Activated CD8-positive, alpha-beta memory T cell treated with anti-CD3 and anti-CD28 coated beads for 1 hour (primary cell): ENCODE measurements at places on chromosomes 11 and 22.

- DNase-seq, result no peak
These were observed 60.9 kb upstream of the PAX6 start for GRCh38 chr11:31872076-31872443.

DNA sequence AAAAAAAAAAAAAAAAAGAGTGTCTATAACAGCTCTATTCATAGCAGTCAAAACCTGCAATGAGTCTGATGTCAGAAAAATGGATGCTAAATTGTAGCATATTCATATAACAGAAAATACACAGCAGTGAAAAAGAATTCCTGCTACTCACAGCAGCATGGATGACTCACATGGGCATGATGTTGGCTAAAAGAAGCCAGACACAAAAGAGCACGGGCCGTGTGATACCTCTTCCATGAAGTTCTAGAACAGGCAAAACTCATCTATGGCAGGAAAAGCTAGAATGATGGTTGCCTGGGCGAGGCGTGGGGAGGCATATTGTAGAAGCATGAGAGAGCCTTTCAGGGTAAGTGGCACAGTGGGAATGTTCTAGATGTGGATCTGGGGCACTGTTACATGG lies 18.9 kb downstream of the PLAAT3 start:
- no peak for DNase-seq

- DNase-seq, result no peak
These were observed 867.6 kb downstream of the TBC1D22A start for GRCh38 chr22:47629791-47630655.

DNA sequence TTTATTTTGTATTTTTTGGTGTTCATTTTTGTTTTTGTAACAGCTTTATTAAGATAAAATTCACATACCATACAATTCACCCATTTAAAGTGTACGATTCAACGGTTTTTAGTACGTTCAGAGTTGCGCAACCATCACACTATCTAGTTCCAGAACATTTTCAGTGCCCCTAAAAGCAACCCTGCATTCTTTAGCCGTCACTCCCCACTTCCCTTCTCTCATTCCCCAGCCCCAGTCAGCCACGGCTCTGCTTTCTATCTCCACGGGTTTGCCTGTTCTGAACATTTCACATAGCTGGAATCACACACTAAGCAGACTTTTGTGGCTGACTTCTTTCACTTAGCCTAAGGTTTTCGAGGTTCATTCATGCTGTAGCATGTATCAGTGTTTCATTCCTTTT lies 9.6 kb upstream of the KCNQ1OT1 start:
- DNase-seq, result no peak

DNA sequence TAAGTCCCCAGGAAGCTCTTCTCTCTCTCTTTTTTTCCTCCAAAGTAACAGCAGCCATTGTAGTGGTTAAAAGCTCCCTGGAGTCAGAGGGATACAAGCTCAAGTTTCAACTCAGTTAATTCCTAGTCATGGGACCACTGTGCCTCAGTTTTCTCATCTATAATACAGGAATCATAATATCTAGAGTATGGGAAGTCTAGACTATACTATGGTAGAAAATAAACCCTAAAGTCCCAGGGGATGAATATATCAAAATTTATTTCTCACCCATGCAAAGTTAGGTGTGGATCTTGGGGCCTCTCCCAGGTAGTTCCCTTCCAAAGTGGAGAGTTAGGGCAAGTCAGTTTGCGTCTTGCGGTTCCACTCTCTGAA lies 33.7 kb downstream of the C11orf58 start:
- no peak for DNase-seq

GRCh38 chr11:40491341-40491740 lies 968.1 kb downstream of the LRRC4C start:
- no peak for DNase-seq

DNA sequence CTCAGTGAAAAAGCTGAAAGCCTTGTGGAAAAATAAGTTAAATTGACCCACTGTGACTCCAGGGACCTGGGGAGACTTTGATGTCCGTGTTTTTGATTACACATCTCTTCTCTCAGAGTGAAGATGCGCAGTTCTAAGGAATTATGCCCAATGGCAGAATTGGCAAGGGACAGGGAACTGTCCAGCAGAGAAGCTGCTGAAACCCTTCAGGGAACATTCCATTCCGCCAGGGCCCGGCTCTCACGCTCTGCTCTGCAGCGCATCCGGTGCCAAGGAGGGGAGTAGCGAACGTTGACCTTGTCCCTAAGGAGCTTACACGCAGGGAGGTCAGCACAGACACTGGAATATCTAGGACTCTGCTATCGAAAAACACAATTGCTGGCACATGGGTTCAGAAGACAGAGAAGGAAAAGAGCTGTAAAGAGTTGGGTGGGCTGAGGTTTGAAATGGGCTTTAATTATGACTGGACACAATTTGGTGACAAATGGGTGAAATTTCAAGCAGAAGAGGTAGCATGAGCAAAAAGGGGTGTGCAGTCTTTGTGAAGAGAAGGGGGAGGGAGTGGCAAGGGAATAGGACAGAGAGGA lies 64.5 kb upstream of the B3GAT1 start:
- no peak for DNase-seq

- DNase-seq, result peak; percentile 13
These were observed 56.1 kb downstream of the AMBRA1 start for GRCh38 chr11:46537537-46538295.

DNA sequence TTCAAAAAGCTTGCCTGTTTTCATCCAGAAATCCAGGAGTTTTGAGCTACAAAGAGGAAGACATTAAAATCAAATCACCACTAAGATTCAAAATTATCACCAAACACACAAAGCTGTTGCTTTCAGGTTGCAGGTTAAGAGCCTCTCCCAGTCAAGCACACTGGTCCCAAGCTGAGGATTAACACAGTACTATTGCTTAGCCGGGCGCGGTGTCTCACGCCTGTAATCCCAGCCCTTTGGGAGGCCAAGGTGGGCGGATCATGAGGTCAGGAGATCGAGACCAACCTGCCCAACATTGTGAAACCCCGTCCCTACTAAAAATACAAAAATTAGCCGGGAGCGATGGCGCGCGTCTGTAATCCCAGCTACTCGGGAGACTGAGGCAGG lies 1165.1 kb downstream of the LRRC4C start:
- DNase-seq, result no peak

DNA sequence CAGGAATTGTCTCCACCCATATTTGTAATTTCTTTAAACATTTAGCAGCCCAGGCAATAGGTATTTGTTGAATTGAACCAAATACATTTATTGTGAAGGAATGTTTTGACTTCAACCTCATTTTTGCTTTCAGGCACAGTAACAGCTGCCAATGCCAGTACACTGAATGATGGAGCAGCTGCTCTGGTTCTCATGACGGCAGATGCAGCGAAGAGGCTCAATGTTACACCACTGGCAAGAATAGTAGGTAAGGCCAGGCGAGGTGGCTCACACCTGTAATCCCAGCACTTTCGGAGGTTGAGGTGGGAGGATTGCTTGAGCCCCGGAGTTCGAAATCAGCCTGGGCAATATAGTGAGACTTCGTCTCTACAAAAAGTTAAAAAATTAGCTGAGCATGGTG lies 20.9 kb downstream of the ACAT1 start:
- no peak for DNase-seq

GRCh38 chr11:78030429-78031325 lies 7.6 kb upstream of the KCTD14 start:
- DNase-seq, result no peak

GRCh38 chr22:24947881-24948280 lies 1.4 kb upstream of the LHFPL7 start:
- no peak for DNase-seq

- no peak for DNase-seq
These were observed 14.0 kb downstream of the RPS6KA4 start for GRCh38 chr11:64372802-64373597.

GRCh38 chr11:931385-931784 lies 5.7 kb downstream of the AP2A2 start:
- DNase-seq, result no peak

DNA sequence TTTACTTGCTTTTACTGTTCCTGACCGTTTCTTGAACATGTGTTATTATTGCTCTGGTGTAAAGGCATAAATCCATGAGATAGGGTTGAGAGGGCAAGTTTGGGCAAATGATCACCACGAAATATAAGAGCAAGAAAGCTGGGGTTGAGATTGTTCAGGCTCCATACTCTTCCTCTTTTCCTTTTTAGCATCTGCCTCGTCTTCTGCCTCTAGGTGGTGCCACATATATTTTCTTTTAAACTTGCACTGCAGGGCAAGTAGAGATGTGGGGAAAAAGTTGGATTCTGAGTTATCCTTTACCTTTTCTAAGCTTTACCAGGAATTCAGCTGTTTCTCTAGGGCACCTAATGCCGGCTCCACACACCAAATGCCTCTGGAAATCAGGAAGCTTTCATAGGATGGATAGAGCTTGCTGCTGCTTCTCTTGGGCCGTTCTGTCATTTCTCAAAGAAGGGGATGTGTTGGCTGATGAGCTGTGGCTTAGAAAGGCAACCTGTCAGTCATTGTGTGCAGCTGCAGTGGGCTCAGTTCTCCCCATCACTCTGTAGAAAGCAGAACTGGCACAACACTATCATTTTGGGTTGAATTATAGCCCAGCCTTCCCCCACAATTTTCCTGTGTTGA lies 98.2 kb downstream of the LDLRAD3 start:
- no peak for DNase-seq

DNA sequence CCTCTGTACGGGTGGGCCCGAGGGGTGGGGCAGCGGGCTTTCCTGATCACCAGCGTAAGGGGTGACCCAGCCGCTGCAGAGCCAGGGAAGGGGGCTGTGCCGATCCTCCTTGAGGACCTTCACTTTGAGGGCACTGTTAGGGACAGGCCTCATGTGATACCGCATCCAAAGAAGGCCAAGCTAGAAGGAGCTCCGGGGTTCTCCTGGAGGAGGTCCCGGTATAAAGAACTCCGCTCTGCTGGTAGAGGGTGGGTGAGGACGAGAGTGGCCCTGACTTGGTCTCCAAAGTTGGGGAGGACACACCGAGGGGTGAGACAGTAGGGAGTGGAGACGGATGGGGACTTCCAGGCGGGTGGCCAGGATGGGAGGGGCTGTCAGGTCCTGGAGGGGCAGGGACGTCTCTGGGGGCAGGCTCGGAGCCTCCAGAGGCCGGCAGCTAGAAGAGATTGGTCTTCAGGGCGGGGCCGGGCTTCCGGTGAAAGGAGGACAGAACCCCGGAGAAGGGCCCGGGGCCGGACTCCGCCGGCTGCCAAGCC lies 4.6 kb downstream of the PHOX2A start:
- no peak for DNase-seq

DNA sequence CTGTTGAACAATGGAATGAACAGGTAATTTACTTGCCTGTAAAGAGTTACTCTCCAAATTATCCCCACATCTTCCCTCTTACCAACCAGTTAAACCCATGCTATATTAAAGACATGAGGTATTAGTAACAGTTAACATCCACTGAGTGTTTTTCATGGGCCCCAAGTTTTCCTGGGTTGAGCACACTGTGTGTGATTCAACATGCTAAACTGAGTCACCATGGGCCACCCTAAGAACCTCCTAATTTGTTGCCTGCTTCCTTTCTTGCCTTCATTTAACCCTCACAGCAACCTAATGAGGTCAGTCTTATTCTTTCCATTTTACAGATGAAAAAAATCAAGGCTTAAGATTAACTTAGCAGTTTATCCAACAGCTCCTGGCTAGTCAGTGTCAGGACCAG lies 51.0 kb downstream of the GALNT18 start:
- no peak for DNase-seq

DNA sequence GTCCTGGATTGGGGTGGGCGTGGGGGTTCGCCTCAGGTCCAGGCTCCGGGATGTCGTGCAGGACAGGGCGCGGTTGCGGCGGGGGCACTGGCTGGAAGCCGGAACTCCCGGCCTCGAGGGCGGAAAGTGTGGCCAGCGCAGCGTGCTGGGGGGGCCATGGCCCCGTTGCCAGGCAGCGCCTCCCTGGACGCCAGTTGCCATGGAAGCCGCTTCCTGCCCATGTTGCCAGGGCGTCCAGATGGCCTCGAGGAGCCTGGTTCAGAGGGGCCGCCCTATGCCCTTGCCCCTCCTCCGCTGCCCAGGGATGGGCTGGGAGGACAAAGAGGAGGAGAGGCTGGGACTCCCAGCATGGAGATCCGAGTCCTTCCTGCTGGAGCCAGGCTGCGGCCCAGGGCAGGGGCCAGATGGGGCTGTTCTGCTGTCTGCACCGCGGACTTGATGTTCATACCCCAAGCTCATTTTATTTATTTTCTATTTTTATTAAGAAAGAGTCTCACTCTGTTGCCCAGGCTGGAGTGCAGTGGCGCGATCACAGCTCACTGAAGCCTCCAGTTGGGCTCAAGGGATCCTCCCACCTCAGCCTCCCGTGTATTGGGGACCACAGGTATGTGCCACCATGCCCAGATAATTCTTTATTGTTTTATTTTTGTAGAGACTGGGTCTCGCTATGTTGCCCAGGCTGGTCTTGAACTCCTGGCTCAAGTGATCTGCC lies 4.6 kb upstream of the CCDC188 start:
- no peak for DNase-seq

- no peak for DNase-seq
These were observed 62.5 kb upstream of the PPARA start for GRCh38 chr22:46087816-46088277.

GRCh38 chr22:42177891-42178336 lies 47.3 kb upstream of the CYP2D6 start:
- DNase-seq, result no peak

GRCh38 chr22:19643448-19644313 lies 70.6 kb upstream of the SEPTIN5 start:
- no peak for DNase-seq

- DNase-seq, result no peak
These were observed 36.7 kb upstream of the VSTM5 start for GRCh38 chr11:93887111-93887510.

DNA sequence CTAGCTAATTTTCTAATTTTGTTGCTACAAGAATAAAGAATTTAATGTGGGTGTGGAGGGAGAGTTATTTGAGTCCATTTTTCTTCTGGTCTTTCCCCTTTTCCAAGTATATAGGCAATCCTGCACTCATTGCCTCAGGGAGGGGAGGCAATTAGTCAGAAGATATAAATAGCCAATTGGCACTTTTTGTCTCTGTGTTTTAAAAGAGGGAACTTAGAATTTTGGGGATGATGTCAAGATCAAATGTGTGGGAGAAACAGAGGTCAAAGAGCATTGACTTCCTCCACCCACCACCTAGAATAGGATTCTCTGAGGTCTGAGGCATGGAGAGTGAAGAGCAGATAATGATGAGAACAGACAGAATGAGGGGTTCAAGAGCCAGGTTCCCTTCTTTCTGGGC lies 120.3 kb upstream of the ZC3H12C start:
- no peak for DNase-seq

GRCh38 chr11:110795112-110795624 lies 82.9 kb upstream of the ARHGAP20 start:
- DNase-seq, result no peak

- DNase-seq, result peak; percentile 39
These were observed at the start of gene CD3E for GRCh38 chr11:118304568-118305248. CD3E (plus strand) TSS chr11:118304730; CDS start chr11:118304953, 223 bp downstream.

GRCh38 chr11:116177521-116178210 lies 595.1 kb downstream of the BUD13 start:
- no peak for DNase-seq

GRCh38 chr22:21025266-21025665 lies 7.1 kb downstream of the SLC7A4 start:
- DNase-seq, result no peak

DNA sequence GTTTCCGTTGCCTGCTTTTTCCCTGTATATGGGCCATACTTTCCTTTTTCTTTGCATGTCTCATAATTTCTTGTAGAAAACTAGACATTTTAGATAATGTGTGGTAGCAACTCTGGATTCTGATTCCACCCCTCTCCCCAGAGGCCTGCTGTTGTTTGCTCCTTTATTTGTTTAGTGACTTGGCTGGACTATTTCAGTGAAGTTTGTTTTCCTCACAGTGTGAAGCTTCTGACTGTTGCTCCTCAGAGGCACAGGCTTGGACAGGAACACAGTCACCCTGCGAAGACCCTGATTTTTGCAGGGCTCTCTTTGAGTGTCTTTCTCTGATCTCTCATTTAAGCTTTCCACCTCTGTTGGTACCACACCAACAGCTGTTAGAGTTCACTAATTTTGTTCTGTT lies 72.5 kb downstream of the SWAP70 start:
- no peak for DNase-seq
